Activated CD4-positive, alpha-beta memory T cell treated with anti-CD3 and anti-CD28 coated beads for 36 hours (primary cell): ENCODE measurements at places on chromosomes 16 and 17. TPM values are rescaled to one million over a fixed set of nuclear protein-coding genes. Genes with fewer than 3 reads are reported as not detected.

Gene EVI2B
- total RNA-seq, result 14.1 TPM

Gene DLX4
- 0.52 TPM for total RNA-seq

Gene SHISA9
- total RNA-seq, result 0.05 TPM

Gene USP6
- 0.05 TPM for total RNA-seq

Gene HSD11B2
- 0.71 TPM for total RNA-seq

Gene HYDIN
- not detected for total RNA-seq

Gene BAIAP3
- 0.17 TPM for total RNA-seq
